NCI-H2227 treated with DMSO at 0.1 percent for 48 hours (cell line): ENCODE measurements at places on chromosomes 1 and 21.

DNA sequence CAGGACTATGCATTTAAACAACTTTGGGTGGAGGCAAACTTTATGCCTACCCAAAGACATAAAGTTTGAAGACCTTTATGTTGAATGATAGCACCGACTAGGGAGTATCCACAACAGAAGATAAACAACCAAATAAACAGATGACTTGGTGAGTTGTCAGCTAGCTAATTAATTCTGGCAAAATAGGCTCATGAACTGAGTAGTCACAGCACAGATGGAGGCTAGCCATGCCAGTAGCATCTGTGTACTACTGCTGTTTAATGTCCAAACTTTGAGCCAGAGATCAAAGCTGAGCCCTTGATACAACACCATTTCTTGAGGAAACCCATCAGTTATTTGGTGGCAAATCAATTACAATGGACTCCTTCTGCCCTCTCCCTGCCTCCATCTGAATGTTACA lies 40.3 kb upstream of the CCDC190 start:
- no peak for DNase-seq

- no peak for DNase-seq
Observed at GRCh38 chr21:29634418-29634817, 305.4 kb downstream of the GRIK1 start.

DNA sequence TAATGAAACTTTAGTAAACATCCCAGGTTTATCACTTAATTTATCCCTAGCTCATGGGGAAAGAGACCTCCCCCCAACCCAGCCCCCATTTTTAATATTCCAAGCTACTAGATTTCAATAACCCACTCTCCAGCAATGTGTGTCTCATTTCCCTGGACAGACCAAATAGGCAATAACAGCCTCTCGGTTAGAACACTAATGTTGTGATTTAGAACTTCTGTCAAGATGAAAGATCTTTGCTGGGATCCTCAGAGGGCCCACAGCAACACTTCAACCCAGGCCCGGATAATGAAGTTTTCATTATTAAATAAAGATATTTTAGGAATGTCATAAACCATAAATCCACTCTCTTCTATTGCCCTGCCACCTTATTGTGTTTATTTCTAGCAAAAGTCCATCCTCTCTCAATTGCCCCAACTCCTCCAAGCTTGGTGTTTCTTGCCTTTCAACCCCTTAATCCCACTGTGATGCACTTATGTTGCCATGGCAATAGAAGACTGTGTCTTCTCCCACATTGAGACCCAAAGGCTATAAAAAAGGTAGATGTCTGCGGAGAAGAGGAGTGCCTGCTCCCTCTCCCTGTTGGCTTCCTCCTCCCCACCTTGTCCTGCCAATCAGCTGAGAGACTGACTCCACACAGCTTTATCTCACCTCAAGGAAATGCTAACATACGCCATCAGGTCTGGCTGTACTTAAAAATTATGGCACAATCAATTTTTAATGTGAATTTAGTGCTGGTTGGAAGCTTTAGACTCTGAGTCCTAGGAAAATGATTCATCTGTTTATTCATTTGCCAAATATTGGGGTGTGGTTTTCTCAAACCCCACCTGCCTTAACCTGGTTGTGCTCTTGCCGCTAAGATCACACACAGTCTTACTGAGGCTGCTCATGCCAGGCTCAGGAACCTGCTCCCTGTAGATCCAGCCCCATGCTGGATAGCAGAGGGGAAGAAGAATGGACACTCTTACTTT lies 258.3 kb upstream of the CAMK1G start:
- peak; percentile 23 for DNase-seq

DNA sequence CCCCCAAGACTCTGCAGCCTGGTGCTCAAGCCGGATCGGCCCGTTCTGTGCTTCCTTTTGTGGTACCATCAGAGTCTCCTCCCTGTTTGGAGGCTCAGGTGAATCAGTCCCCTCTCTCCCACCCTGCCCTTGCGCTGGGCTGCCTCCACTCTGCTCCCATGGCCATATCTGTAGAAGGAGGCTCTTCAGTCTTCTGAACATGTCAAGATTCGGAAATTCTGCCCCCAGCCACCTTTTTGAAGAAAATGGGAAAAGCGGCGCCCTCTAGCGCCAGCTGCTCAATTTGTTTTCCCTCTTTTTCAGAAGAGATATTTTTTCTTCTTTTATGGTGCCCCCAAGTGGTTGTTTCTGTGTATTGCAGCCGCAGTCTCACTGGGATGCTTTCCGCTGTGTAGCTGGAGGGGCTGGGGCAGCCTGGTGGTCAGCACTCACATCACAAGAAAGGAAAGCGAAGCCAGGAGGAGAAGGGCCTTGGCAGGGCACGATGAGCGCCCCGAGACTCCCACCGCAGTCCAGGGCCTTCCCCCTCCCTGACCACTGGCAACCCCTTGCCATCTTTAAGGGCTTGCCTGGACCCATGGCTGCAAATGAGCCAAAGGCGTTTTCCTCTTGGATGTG lies 58.4 kb upstream of the CACNA1E start:
- peak; percentile 90 for DNase-seq

- no peak for DNase-seq
Observed at GRCh38 chr1:36024847-36025246, 59.0 kb upstream of the TEKT2 start.

- no peak for DNase-seq
Observed at GRCh38 chr1:64701886-64702285, 43.0 kb upstream of the RAVER2 start.

DNA sequence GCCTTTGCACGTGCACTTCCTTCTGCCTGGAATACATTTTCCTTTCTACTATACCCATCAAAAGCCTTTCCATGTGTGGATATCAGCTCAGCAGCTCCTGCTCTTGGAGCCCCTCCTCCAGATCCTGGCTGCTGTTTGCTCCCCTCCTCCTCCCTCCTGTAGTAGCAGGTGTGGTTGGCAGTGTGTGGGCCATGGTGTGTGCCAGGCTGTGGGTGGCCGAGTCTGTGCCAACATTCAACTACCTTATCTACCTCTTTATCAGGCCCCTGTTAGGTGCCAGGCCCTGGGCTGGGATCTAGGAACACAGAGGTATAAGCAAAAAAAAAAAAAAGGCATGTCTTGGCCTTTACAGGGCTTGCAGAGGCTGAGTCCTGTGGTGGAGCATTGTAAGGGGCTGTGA lies 180.6 kb upstream of the JUN start:
- no peak for DNase-seq

DNA sequence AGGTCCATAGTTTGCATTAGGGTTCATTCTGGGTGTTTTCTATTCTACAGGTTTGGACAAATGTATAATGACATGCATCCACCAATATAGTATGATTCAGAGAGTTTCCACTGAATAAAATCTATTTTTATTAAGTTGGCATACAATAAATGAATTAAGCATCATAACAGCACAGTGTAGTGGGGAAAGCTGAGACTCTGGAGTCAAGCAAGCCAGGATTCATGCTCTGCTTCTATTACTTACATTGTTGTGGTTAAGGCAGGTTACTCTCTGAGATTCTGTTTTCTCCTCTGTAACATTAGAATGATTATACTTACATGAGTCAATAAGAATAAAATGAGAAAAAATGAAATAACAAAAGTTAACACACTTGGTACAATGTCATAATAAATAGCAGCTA lies 131.3 kb downstream of the SLC30A10 start:
- no peak for DNase-seq

GRCh38 chr1:53643881-53644390 lies 95.0 kb downstream of the GLIS1 start:
- DNase-seq, result no peak

DNA sequence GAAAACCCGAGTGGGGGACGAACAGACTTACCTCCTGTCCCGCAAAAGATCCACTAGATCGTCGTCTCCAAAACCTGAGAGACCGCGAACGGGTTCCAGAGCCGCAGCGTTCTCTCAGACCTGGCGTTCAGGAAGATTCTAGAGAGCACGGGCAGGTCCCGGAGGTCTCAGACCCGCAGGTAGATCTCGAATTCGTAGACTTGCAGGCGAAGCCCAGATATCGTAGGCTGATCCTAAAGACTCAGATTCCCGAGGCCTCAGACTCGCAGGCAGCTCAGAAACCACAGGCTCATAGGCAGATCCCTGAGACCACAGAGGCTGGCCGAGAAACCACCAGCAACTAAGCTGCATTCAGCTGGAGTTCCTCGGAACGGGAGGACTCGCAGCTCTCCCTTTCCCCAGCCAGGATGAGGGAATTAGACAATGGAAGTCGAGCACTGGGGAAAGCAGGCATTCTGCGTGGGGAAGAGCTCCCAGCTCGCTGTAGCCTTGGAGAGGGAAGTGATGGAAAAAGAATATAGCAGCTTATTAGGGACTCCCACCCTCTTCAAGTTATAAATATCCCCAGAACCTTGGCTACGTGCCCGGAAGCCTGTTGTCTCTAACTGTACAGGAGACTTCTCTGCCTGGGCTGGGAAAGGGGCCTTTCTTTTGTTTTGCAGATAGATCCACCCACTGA lies at the start of gene ZNF436:
Gene ZNF436, minus strand, starts transcription at position 502 of the 679 bp plus-strand sequence. CDS start 1,831 bp downstream, outside the sequence.
- DNase-seq, result peak; percentile 96
